Brain pericyte (primary cell): ENCODE measurements at places on chromosomes 2 and 18.

GRCh38 chr2:140436936-140437335 is 1656.7 kb upstream of the NXPH2 start:
- DNase-seq, result no peak

GRCh38 chr2:233244818-233245217 is 6.7 kb upstream of the ATG16L1 start:
- DNase-seq, result no peak

GRCh38 chr2:200360364-200360763 is 53.9 kb downstream of the SPATS2L start:
- DNase-seq, result no peak

DNA sequence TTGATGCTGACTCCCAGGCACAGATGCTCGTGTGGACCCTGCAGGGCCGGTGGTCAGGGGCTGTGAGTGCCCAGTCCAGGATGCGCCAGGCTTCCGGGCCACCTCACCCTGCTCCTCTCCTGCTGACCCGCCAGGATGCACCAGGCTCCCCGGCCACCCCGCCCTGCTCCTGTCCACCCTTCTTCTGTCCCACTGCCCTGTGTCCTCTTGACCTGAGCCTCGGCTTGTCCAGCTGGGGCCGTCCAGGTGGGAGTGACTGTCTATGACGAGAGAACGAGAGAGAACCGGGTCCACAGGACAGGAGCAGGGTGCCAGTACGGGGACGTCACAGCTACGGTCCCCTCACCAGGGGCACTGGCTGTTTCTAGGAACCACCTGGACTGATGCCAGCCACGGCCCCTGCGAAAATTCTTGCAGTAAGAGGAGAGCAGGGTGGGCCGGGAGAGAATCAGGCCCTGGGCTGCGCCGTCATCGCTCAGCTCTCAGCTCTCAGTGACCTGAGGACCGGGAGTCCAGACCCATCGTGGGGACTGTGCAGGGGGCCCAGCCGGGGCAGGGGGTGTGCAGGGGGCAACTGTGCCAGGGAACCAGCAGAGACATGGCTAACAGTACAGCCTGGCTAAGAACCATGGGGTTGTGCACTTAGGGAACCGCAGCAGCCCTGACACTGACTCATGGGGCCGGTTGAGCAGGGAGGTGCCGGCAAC is 12.9 kb upstream of the NFATC1 start:
- DNase-seq, result no peak

DNA sequence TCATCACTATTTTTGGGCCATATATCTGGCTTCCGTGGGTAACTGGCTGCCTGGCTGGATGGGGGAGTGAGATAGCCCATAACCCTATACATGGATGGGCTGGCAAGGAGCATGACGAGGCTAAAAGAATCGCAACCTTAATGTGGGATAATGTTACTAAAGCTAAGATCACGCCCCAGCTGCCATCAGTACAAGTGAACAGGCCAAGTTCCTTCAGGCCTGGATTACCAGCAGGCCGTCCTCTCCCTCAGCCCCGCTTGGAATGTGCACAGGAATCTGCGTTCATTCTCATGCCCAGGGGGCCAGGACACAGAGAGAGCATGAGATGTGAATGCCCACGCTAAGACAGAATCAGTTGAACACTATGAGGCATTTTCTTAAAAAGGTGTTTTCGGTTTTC is 34.7 kb downstream of the RMC1 start:
- DNase-seq, result no peak

DNA sequence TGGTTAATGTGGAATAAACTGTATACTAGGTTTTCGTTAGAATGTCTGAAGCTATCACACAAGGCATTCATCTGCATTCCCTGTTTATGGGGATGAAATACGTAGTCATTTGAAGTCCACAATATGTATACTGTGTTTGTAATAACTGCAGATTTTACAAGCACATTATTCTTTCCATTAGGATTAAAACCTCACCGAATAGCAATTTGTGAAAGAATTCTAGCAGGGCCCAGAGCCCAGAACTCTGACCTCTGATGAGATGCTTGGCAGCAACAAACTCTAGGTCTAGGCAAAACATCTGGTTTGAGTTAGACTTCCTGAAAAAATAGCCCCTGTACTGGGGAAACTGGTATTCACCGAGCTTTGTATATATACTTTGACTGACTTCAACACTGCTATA is 158.2 kb downstream of the SRBD1 start:
- DNase-seq, result peak; percentile 77

DNA sequence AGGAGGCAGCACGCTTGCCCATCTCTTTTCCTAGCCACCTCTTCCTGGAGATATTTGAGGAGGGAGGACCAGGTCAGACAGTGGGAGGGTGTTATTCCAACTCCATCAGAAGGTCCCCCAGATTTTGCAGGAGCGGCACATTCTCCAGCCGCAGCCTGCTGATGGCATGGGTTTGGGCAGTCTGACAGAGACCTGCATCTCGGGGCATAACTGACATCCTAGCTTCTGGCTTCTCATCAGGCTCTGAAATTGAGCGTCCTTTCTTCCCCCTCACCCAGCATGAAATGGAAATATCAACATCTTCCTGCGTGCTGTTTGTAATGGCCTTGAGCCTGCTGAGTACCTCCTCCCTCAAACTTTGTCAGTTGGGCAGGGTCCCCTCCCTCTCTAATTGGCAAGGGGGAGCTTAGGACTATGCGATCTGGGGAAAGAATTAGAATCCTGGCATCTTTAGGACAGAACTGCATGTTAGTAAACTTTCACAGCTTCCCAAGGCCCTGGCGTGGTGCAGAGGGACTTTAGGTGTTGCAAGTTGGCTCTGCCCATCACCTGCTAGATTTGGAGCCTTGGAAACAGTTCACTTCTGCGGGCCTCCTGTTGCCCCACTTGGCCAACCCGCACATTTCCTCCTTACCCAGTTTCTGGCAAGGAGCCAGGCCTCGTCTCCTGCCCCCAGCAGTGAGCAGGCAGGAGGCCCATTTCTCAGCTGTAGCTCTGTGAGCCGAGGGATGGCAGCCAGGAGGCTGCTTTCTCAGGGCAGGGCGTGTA is 2.2 kb downstream of the ITM2C start:
- DNase-seq, result no peak

- no peak for DNase-seq
Observed at GRCh38 chr2:7567646-7568045, 650.4 kb downstream of the RNF144A start.

GRCh38 chr2:75959724-75960471 is 249.2 kb upstream of the GCFC2 start:
- DNase-seq, result no peak
